ENCODE measurements at places on chromosomes 3 and 15.

- DNase-seq = no peak
Measured at GRCh38 chr15:40368719-40369473, 10.9 kb downstream of the DISP2 start.

GRCh38 chr3:33823821-33824220 is 25.4 kb downstream of the PDCD6IP start:
- DNase-seq = no peak

- DNase-seq = no peak
Measured at GRCh38 chr3:113985541-113985940, 37.7 kb downstream of the ZDHHC23 start.

- DNase-seq = no peak
Measured at GRCh38 chr3:188051801-188052168, 102.2 kb upstream of the LPP start.

GRCh38 chr3:130379274-130379673 is 33.8 kb downstream of the COL6A5 start:
- DNase-seq = no peak

DNA sequence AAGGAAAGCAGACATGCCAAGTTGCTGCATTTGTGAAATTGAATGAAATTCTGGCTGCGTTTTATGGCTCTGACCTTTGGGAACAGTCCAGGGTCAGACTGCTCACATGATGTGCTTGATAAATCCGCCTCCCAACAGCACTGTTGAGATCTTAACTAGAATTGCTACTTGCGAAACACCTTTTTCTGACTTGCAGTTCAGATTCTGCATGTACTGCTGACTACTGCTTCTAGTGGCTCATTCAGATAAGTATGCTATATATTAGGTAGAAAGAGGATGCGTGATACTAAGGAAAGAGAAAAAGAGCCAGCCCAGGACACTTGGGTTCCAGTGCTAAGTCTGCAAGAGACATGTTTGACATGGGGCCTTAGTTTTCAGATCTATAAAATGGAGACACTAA is 129.4 kb downstream of the LPP start:
- DNase-seq = no peak

GRCh38 chr3:123511726-123512125 is 62.8 kb upstream of the ADCY5 start:
- DNase-seq = no peak

DNA sequence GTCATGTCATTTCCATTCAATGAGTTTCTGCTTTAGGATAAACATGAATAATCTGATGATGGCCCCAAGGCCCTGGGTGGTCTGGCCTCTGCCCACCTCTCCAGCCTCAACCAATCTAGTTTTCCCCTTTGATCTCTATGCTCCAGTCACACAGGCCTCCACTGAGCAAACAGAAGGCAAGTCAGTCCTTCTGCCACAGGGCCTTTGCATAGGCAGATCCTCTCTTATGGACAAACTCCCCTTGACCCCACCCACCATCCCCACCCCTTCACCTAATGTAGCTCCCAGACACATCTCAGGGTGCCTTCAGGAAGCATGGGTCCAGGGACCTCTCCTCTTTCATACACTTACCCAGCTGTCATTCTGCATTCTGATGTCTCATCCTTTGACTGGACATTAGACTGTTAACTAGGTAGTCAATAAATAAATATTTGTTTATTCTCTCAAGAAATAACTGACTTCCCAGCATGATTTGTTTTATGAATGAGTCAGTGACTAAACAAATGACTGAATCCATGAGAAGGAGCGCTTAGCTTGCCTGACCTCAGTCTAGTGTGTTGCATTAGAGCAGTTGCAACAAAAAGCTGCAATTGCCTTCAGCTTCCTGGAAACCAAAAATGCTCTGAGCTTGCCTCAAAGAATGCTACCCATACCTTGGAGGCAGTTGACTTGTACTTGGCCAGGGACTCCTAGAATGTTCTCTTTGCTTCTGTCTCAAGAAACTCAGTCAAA is 386.6 kb upstream of the WNT5A start:
- no peak for DNase-seq

- DNase-seq = no peak
Measured at GRCh38 chr3:73734211-73735089, 109.7 kb upstream of the PDZRN3 start.

- no peak for DNase-seq
Measured at GRCh38 chr15:59327942-59328341, 44.7 kb downstream of the MYO1E start.

GRCh38 chr15:53590380-53590779 is 169.1 kb downstream of the WDR72 start:
- DNase-seq = no peak

DNA sequence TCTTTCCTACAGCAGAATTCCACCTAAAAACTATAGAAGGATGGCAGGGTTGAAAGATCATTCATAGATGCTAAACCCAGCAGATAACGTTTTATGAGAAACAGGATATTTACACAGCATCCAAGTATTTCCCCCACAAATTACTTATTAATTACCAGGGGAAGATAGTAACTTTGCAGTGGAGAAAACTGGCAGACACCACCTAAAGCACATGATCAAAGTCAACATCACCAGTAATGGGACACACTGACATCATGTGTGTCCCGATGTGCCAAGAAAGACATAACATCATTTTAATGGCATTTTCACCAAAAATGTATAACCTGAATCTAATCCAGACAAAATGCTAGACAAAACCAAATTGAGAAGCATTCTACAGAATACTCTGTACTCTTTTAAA is 220.4 kb upstream of the THBS1 start:
- DNase-seq = no peak

DNA sequence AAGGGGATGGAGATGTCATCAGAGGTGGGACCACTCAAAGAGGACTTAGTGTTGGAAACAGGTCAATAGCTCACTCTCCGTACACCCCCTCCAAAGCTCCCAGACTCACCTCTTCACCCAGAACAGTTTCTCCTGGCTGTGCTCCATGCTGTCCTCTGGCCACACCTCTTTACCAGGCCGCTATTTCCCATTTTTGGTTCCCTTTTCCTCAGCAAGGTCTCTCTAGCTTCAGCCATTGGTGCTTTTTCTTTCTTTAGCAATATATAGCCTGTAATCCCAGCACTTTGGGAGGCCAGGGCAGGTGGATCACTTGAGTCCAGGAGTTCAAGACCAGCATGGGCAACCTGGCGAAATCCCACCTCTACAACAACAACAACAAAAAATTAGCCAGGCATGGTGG is 123.6 kb upstream of the SMAD3 start:
- no peak for DNase-seq

DNA sequence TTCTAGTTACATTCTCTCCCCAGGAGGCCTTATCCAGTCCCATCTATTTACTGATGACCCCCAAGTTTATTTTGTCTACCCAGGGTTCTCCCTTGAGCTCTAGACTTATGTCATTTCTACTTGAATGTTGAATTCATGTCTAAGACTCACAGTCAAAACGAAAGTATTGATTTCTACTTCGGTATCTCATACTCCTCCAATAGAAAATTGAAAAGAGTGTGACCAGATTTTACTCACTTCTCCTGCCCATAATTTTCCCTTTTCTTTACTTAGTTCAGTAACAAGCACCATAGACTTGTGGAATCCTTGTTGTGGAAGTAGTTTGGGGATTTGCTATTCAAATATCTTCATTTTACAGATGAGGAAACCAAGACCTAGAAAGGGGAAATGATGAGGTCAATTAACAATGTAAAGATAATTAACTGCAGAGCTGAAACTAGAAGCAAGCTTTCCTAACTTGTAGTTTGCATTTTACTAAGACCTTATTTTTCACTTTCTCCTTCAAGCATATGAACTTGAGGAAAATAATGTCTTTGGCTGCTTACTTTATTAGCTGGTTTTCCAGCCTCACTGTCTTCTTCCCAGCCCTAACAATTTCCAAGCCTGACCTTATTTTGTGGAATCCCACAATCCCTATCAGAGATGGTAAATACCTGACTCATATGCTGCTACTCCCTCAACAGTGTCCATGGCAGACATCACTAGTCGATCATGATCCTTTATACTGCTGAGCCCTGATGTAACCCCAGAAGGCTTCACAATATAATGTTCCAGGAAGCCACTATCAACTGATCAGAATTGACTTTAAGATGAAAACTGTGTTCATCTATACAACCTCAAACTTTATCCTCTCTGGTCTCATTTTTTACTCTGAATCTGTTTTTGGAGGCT is 123.9 kb upstream of the AGBL1 start:
- no peak for DNase-seq

GRCh38 chr3:126525091-126525852 is 1.3 kb downstream of the CHST13 start:
- DNase-seq = no peak

DNA sequence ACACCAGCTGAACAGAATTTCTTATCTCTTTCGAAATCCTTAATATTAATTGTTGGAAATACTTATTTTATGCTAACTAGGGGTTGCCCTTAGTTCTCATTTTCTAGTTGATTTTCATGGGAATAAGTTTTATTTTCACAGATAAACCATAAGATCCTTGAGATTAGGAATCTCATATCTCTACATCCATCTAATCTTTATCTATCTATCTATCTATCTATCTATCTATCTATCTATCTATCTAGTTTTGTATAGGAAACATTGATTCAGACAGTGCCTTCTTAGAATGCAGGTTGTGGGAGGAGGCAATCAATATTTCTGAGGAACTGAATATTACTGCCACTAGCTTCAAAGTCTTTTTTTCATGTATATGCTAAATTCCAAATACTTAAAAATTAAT is 3.5 kb upstream of the KBTBD8 start:
- no peak for DNase-seq

- no peak for DNase-seq
Measured at GRCh38 chr15:67048281-67049279, 16.8 kb upstream of the SMAD3 start.

- no peak for DNase-seq
Measured at GRCh38 chr3:100761211-100761942, 52.1 kb downstream of the TFG start.

DNA sequence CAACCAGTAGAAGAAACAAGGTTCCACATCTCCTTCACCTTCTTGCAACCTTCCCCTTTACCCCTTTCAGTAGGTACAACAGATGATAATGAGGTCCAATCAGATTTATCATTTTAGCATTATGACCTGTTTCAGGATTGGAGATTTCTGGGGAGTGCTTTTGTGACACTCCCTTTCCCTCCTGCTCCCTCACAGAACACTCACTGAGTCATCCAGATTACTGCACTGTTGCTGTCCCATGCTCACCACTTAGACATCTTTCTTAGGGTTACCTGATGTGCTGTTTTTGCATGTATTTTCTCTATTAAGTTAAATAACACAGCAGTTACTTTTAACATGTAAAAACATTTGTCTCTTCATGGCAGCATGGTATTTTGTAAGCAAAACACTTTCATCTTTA is 118.5 kb downstream of the MFSD1 start:
- no peak for DNase-seq

DNA sequence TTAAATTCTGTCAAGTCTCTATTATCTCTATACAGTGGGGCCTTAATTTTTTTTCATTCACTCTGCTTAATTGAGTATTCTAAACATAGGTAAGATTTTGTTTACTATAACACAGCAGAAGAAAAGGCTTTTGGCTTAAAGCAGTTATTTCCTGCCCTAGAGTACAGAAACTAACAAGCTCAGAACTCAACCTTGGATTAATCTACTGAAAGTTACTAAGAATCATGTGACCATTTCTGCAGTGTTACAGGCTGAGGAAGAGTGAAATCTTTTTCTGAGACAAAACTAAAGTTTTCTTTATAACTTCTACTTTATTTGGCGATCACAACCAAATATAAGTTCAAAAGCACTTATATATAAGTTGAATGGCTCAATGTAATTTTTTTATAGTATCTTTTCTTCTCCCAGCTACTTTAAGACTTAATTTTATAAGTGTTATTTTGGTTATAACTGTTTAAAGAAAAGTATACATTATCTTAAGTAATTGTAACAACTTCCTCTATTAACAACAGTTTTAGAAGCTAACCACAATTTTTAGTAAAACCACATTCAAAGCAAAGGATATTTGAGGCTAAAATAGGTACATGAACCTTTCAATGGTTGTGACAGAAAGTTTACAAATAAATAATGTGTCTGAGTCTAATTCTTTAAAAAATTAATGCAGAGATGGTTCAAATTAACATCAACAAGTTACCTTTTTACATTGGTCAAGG is 240.6 kb upstream of the NAALADL2 start:
- no peak for DNase-seq

DNA sequence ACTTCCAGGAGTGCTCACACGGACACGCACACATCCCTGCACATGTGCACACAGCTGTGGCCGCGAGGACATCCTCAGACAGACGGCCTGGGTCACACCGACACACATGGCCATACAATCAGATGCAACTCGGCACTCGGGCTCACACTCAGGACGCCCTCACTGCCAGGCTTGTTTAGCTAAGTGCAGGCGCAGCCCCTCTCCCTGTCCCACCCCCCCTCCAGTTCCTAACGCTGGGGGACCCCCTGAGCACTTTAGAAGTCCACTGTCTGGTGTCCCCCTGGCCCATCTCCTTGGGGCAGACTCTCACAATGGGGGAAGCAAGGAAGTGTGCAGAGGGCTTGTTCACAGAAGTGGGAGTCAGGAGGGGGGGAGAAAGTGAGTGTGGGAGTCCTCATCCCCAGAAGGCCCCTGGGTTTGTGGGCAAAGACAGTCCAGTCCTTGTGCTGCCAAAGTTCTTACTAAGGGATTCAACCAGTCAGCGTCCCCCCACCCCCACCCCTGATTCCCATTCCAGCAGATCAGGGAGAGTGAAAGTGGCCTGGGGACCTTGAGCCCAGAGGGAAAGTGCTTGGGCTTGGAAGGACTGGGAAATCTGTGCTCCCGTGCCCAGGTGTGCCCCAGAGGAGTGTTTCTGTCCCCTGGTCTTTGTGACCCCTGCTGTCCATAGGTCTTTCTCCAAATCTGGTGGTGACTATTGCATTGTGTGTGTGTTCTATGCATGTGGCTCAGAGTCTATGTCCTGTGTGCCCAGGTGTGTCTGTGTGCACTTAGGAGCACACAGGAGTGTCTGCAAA is 767 bp upstream of the GATA2 start:
- no peak for DNase-seq

DNA sequence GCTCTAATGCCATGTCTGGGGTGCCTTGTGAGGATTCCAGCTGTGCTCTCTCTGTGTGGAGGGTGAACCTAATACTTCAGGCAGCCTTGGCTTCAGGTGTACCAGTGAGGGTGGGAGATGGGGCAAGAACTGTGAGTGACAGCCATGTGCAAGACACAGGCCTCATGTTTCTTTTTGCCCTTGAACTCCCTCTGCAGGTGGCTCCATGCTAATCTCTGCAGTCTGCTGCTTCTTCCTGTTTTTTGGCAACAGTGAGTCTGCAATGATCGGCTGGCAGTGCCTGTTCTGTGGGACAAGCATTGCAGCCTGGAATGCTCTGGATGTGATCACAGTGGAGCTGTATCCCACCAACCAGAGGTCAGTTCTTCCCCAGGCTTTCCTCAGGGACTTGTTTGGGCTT is 189.3 kb downstream of the SV2B start:
- no peak for DNase-seq

- DNase-seq = no peak
Measured at GRCh38 chr15:89679212-89679611, at the start of gene PLIN1. Gene PLIN1, minus strand, starts transcription at chr15:89679367. Its CDS starts 1,878 bp downstream, at chr15:89677489.

- DNase-seq = no peak
Measured at GRCh38 chr3:52537165-52537620, 788 bp downstream of the UQCC5 start.

Measured in GM04504 (cell line).